ENCODE measurements at places on chromosomes 13 and 19. TPM values are rescaled to one million over a fixed set of nuclear protein-coding genes. Genes with fewer than 3 reads are reported as not detected.
A peak's percentile ranks its signal among the peaks of the same experiment; 100 is the strongest.

DNA sequence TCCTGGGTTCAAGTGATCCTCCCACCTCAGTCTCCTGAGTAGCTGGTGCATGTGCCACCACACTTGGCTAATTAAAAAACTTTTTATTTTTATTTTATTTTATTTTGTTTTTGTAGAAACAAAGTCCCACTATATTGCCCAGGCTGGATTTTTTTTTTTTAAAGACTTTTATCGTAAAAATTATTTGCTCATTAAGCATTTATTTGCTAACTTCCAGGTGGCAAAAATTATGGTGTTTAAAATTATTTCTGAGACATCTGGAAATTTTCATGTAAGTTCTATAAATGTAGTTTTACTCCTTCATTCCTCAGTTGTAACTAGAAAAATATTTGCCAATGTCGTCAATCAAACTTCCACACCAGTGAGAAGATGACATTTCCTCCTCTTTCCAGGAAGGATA, 233.3 kb upstream of the DACH1 start:
- no peaks in the 10 kb centered on the region for H3K4me1 ChIP-seq
- no peaks in the 10 kb centered on the region for H3K27me3 ChIP-seq
- no peaks in the 10 kb centered on the region for H3K36me3 ChIP-seq
- no peak overlapping the region for H3K4me3 ChIP-seq

- no peak overlapping the region for H3K4me3 ChIP-seq
- DNase-seq, result no peak
- H3K36me3 ChIP-seq, result no peaks in the 10 kb centered on the region
- H3K27ac ChIP-seq, result no peak overlapping the region
- H3K27me3 ChIP-seq, result no peaks in the 10 kb centered on the region
Measured at GRCh38 chr19:2013683-2013961, 1.9 kb downstream of the BTBD2 start.

- no peak overlapping the region for H3K4me3 ChIP-seq
- H3K4me1 ChIP-seq, result peaks cover 81% of the 10 kb centered on the region
- H3K36me3 ChIP-seq, result no peaks in the 10 kb centered on the region
- DNase-seq, result peak; percentile 49
- H3K27ac ChIP-seq, result peak overlapping the region; percentile 100
Measured at GRCh38 chr19:38685666-38686529, 38.4 kb downstream of the ACTN4 start.

DNA sequence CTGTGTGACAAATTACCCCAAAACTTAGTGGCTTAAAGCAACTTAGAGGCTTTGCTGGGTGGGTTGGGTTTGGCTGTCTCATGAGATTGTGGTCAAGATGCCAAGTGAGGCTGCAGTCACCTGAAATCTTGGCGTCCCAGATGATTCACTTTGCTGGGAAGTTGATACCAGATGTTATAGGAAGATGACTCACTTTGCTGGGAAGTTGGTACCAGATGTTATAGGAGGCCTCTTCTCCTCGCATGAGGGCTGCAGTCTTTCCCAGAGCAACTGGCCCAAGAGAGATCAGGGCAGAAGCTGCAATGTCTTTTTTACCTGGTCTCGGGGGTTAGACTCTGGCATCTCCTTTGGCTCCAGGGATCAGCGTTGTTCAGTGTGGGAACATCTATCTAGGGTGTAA, 16.8 kb downstream of the TEX29 start:
- no peaks in the 10 kb centered on the region for H3K27me3 ChIP-seq
- no peaks in the 10 kb centered on the region for H3K4me1 ChIP-seq
- DNase-seq, result no peak
- H3K4me3 ChIP-seq, result no peak overlapping the region
- H3K36me3 ChIP-seq, result no peaks in the 10 kb centered on the region
- H3K27ac ChIP-seq, result no peak overlapping the region

The GPX4 gene
- total RNA-seq, result 385 TPM

DNA sequence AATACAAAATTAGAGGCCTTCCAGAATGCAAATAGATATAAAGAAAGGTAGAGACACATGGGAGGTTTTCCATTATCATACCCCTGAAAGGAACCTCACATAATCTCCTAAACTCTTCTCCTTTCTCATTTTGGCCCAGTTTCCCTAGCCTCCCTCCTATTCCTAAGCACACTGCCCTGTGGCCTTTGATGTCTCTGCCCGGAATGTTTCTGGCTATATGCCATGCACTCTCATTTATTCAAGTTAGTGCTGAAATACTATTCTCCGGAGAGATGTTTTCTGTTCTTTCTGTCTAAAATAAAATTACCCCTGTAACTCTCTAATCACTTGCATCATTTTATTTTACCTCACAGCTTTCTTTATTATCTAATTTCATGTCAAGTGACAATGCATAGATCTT, 1287.7 kb downstream of the SLITRK5 start:
- no peaks in the 10 kb centered on the region for H3K4me1 ChIP-seq
- no peak overlapping the region for H3K27ac ChIP-seq
- H3K27me3 ChIP-seq, result no peaks in the 10 kb centered on the region
- H3K4me3 ChIP-seq, result no peak overlapping the region
- DNase-seq, result peak; percentile 46

The EPS8L1 gene
- total RNA-seq, result 84.8 TPM

The MAST1 gene
- not detected for total RNA-seq

The DAPK3 gene
- 35.3 TPM for total RNA-seq

The ZNF155 gene
- total RNA-seq, result 20.8 TPM

The DOCK9 gene
- total RNA-seq, result 126 TPM

DNA sequence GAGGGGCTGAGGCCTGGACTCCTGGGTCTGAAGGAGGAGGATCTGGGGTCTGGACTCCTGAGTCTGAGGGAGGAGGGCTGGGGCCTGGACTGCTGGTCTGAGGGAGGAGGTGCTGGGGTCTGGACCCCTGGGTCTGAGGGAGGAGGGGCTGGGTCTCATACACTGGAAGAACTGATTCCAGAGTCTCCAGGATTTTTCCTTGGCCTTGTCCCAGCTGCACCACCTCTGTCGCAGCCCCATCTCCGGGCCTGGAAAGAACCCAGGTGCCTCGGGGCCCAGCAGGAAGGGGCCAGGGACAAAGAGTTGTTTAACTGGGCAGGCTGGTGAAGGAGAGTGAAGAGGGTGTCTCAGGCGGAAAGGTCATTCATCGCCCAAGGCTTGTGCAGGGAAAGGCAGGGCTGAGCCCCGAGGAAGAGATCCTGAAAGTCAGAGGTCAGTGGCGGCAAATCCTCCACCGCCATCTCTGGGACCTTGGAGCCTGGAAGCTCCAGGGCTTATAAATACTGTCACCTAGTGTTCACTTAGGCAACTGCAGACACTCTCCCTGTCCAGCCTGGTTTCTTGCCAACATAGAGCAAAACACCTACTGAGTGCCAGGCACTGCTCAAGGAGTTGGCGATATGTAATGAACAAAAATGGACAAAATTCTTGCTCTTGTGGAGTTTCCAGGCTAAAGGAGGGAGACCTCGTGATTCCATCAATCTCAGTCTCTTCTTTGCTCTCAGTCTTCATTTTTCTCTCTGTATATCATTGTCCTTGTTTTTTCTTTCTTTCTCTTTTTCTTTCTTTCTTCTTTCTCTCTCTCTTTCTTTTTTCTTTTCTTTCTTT, 4.4 kb upstream of the KCNN4 start:
- H3K27me3 ChIP-seq, result no peaks in the 10 kb centered on the region
- no peak overlapping the region for H3K27ac ChIP-seq
- DNase-seq, result peak; percentile 20
- H3K36me3 ChIP-seq, result no peaks in the 10 kb centered on the region
- no peaks in the 10 kb centered on the region for H3K4me1 ChIP-seq

DNA sequence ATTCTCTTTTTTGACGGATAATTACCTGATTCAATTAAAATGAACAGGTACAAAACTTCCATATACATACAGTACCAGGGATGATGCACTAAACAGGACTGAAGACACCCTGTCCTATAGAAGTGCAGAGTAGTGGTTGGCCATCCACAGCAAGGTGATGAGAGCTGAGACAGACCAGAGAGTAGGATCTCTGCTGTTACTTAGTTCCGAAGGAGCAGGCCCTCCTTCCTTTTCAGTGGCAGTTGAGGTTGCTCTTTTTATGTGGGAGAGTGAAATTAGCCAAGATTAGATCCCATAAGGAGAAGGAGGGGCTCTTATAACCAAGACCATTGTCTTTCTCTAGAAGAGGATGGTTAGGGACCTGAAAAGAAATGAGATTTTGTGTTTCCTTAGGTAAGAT, 4.0 kb downstream of the PDS5B start:
- H3K4me3 ChIP-seq, result no peak overlapping the region
- no peaks in the 10 kb centered on the region for H3K27me3 ChIP-seq
- no peak overlapping the region for H3K27ac ChIP-seq
- H3K36me3 ChIP-seq, result no peaks in the 10 kb centered on the region
- no peak for DNase-seq
- peaks cover 5% of the 10 kb centered on the region for H3K4me1 ChIP-seq

The EFNA2 gene
- not detected for total RNA-seq

DNA sequence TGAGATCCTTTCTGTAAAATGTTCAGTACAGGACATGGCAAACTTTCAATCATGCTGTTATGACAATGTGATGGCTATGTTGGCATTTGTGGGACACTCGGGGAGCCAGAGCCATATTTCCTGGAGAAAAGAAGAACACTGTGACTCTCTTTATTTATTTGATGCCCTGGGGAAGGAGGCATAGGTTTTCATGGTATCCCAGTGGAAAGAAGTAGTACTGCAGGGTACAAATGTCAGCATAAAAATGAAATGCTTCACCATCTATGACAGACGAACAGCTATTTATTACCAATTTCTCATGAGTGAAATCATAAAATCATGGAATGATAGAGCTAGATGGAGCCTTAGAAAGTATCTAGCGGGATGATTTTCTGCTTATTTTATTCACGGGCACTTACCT, 217.1 kb downstream of the COL4A1 start:
- peaks cover 7% of the 10 kb centered on the region for H3K4me1 ChIP-seq
- H3K36me3 ChIP-seq, result no peaks in the 10 kb centered on the region
- DNase-seq, result no peak
- no peaks in the 10 kb centered on the region for H3K27me3 ChIP-seq
- no peak overlapping the region for H3K27ac ChIP-seq

The HDGFL2 gene
- 27.9 TPM for total RNA-seq

The KIR3DL1 gene
- total RNA-seq, result not detected

The CEACAM19 gene
- total RNA-seq, result 4.5 TPM

DNA sequence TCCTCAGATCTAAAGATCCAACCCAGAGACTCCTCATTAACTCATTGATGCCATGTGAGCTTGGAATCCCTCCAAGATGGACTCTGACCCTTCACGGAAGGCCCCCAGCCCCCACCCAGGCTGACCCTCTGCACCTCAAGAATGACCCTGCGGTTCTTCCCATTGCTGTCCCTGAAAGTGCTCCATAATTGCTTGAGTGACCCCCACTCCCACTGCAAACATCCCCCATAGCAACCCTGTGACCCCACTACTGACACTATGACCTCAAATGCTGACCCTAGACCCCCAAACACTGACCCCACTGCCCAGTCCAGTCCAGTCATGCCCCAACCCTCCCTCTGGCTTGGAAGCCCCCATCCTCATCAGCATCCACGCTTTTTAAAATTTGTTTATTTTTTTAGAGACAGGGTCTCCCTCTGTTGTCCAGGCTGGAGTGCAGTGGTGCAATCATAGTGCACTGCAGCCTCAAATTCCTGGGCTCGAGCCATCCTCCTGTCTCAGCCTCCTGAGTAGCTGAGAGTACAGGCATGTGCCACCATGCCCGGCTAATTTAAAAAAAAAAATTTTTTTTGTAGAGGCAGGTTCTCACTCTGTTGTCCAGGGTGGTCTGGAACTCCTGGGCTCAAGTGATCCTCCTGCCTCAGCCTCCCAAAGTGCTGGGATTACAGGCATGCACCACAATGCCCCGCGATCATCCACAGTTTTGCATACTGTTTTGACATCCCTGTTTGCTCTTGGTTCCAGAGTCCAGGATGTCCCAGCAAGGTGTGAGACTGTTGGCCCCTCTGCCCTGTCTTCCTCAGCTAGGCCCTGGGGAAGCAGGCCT, 855 bp downstream of the LYL1 start:
- no peak for DNase-seq
- no peaks in the 10 kb centered on the region for H3K27me3 ChIP-seq
- H3K27ac ChIP-seq, result peak overlapping the region; percentile 63
- H3K4me3 ChIP-seq, result no peak overlapping the region

GRCh38 chr13:76799696-76800095, 86.5 kb downstream of the KCTD12 start:
- no peaks in the 10 kb centered on the region for H3K27me3 ChIP-seq
- H3K36me3 ChIP-seq, result no peaks in the 10 kb centered on the region
- no peak for DNase-seq
- H3K4me3 ChIP-seq, result no peak overlapping the region
- no peak overlapping the region for H3K27ac ChIP-seq

DNA sequence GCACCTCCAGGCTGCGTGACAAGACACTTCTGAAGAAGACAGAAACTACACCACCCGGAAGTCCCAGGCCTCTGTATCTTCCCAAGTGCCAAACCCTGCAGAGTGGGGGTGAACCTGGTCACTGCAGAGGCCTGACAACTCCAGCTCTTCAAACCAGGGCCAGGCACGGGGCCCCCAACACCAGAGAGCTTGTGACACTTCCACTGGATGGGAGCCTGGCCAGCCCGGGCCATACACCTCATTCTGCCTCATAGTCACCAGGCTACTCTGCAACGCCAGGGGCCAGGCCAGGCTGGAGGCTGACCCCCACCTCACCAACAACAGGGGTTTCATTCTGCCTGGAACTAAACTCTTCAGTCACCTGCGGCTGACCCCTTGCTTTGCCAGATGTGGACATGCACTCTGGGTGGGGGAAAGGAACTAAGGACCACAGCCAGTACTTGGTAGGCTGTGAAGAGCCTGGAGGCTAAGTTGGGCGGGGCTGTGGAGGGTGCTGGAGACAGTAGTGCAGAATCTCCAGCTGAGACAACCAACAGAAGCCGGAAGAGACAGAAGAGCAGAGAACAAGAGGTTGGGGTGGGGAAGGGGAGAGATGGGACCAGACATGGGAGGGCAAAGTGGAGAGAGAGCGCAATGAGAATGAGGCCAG, 23.0 kb downstream of the TUBA3C start:
- no peaks in the 10 kb centered on the region for H3K36me3 ChIP-seq
- no peaks in the 10 kb centered on the region for H3K4me1 ChIP-seq
- H3K4me3 ChIP-seq, result no peak overlapping the region
- DNase-seq, result no peak
- H3K27me3 ChIP-seq, result no peaks in the 10 kb centered on the region

- H3K27me3 ChIP-seq, result no peaks in the 10 kb centered on the region
- H3K4me1 ChIP-seq, result peaks cover 22% of the 10 kb centered on the region
- H3K4me3 ChIP-seq, result no peak overlapping the region
- peak overlapping the region; percentile 53 for H3K27ac ChIP-seq
- no peak for DNase-seq
Measured at GRCh38 chr13:112726016-112726767, 36.4 kb downstream of the ATP11A start.

The FCAR gene
- total RNA-seq, result 0.49 TPM

DNA sequence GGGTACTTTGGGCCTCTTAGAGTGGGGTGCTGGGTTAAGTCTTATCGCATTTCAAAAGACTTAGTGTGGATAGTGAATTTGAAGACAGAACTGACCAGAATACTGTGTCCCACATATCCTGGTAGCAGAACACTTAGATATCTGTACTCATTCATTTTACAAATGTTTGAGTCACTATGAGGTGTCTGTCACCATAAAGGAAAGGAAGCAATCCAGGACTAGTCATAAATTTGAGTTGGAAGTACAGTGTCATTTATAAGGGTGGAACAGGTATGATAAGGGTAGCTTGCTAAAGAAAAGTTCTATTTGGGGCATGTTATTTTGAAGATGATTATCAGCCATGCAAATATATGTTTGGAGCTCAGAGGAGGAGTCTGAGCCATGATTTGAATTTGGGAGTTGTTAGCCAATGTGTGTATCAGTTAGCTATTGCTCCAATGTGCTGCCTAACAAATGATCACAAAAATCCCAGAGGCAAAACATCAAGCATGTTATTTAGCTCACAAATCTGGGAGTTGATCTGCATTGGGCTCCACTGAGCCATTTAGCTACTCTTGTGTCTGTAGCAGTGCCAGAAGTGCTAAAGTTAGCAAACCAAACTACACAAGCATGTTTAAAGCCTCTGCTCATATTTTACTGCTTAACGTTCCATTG, 20.3 kb downstream of the ZNF699 start:
- no peaks in the 10 kb centered on the region for H3K27me3 ChIP-seq
- peaks cover 13% of the 10 kb centered on the region for H3K36me3 ChIP-seq
- H3K4me3 ChIP-seq, result no peak overlapping the region
- H3K27ac ChIP-seq, result no peak overlapping the region

Measured in thyroid gland (tissue), 4 donors.